ENCODE measurements at places on chromosomes 16 and 17. TPM values are rescaled to one million over a fixed set of nuclear protein-coding genes. Genes with fewer than 3 reads are reported as not detected.

TMEM235 gene
- not detected for total RNA-seq

VMO1 gene
- 0.33 TPM for total RNA-seq

KRT25 gene
- total RNA-seq, result not detected

TMEM238L gene
- total RNA-seq, result not detected

NPIPA3 gene
- 0.69 TPM for total RNA-seq

CAVIN1 gene
- 538 TPM for total RNA-seq

RTN4RL1 gene
- 0.46 TPM for total RNA-seq

IRF8 gene
- not detected for total RNA-seq

KRTAP1-5 gene
- total RNA-seq, result 1.6 TPM

CSH1 gene
- not detected for total RNA-seq

CPHXL2 gene
- not detected for total RNA-seq

NXPH3 gene
- total RNA-seq, result 2.9 TPM

ETV4 gene
- total RNA-seq, result 1.3 TPM

DBF4B gene
- 2.3 TPM for total RNA-seq

CA4 gene
- not detected for total RNA-seq

MYL4 gene
- total RNA-seq, result 0.85 TPM

GJD3 gene
- total RNA-seq, result 5.9 TPM

ABCC6 gene
- 0.65 TPM for total RNA-seq

TSPOAP1 gene
- total RNA-seq, result 0.20 TPM

FAM171A2 gene
- 4.5 TPM for total RNA-seq

GAA gene
- total RNA-seq, result 48.0 TPM

KRT20 gene
- total RNA-seq, result not detected

BEAN1 gene
- total RNA-seq, result 0.13 TPM

KRTAP2-1 gene
- total RNA-seq, result not detected

ADAMTS18 gene
- total RNA-seq, result 23.2 TPM

DHRS13 gene
- total RNA-seq, result 5.9 TPM

GNAO1 gene
- 0.17 TPM for total RNA-seq

FBF1 gene
- total RNA-seq, result 15.9 TPM

VWA3A gene
- 0.03 TPM for total RNA-seq

HYDIN gene
- total RNA-seq, result 0.23 TPM

PRR35 gene
- total RNA-seq, result not detected

MIEN1 gene
- 18.5 TPM for total RNA-seq

WDR59 gene
- total RNA-seq, result 17.9 TPM

CALB2 gene
- total RNA-seq, result 0.46 TPM

HOXB6 gene
- 2.3 TPM for total RNA-seq

FA2H gene
- not detected for total RNA-seq

ENKD1 gene
- total RNA-seq, result 18.5 TPM

MPP3 gene
- 18.6 TPM for total RNA-seq

DNAH17 gene
- not detected for total RNA-seq

PEMT gene
- 28.2 TPM for total RNA-seq

TBC1D3 gene
- not detected for total RNA-seq

SPDYE4 gene
- not detected for total RNA-seq
